ENCODE measurements at places on chromosomes 2 and 18.

DNA sequence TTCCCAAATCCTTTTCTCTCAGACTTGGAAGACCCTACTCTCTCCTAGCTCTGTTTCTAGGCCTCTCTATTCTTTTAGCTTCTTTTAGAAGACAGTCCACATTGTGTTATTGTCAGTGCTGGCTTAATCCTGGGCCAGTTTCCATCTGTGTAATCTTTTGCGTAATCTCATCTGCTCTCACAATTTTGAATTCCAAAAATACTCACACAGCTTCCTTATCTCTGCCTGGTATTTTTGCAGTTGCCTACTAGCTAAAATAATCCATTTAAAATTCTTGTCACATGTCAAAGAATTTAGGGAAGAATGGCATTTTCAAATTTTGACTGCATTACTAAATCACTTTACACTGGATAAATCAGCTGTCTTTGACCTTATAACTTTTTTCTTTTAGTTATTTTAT is 200.6 kb upstream of the MEX3C start:
- no peak for DNase-seq

DNA sequence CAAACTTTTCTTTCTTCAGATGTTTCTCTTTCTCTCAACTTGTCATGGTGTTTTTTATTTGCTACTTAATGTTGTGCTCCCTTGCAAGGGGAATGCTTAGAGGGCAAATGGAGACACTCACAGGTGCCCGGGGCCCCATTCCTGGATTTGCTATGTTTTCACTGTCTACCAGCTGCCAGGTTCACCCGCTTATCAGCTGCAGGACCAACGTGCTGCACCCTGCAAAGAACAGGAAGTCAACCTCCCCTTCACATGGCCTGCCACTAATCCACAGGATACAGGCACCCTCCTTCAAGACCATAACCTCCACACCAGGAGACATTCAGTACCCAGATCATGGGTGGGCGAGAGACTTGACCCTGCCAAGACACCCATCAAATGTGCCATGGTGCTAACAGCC is 237.6 kb upstream of the STON1 start:
- DNase-seq: no peak

GRCh38 chr2:109087055-109087663 is 41.8 kb upstream of the SH3RF3 start:
- DNase-seq: no peak

GRCh38 chr2:96913117-96913397 is 43.2 kb upstream of the SEMA4C start:
- no peak for DNase-seq

- no peak for DNase-seq
Observed at GRCh38 chr18:76979111-76979751, 153.4 kb downstream of the MBP start.

Data from neural progenitor cell (in vitro differentiated cells).